ENCODE measurements at places on chromosomes 7 and 10.

DNA sequence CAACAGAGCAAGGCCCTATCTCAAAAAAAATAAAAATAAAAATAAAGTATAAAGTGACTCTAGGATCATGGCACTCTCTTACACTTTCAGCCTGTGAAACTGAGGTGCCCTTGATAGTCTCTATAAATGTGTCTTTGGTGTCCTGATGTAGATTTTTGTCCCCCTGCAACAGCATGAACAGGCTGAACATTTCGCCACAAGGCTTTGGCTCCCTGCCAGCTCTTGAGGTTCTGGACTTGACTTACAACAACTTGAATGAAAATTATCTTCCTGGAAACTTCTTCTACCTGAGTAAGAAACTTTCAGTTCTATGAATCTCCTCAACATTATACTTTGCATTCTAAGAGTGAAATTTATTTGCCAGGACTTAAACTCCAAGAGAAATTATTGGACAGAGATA is 48.1 kb upstream of the BMS1 start:
- DNase-seq: no peak

DNA sequence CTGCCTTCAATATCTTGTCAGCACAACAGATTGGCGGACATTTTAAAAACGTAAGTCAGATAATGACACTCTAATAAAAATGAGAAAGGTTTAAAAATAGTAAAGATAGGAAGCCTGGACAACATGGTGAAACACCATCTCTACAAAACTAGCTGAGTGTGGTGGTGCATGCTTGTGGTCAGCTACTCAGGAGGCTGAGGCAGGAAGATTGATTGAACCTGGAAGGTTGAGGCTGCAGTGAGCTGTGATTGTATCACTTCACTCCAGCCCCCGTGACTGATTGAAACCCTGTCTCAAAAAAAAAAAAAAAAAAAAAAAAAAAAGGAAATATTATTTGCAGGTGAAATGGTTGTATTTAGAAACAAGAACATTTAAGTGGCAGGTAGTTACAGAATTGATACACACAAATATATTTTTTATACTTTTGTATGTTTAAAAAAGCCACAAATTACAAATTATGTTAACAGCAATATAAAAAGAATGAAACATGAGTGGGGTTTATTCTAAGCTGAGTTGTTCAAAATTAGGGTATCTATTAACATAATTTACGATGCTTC is 141.9 kb downstream of the ADK start:
- DNase-seq: no peak

DNA sequence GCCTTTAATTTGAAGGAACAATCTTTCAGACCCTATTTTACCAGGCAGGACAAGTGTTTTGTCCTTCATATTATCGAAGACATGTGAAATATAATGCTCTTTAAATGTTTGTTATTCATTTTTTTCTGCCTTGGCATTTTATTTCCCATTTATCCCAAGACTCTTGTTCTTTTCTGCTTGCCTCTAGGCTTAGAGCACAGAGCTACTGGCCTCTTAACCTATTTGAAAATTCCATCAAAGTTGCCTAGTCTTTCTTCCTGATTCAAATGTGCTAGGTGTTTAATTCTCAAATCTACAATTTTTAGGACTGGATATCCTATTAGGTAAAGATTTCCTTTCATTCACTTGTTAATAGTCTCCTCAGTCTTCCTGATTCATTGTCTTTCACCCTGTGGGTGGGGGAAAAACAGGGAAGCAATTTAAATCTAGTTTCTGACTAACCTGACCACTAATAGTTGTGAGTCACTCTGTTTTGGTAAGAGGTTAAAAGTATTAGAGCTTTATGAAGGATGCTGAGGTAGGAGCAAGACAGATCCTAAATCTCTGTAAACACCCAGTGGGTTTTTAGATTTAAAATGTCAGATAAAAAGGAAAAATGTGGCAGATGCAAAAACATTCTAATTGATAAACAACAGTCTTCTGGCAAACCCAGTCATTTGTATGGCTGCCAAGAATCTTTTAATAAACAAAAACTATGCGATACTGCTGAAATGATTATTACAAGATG is 1.5 kb downstream of the LIPK start:
- no peak for DNase-seq

DNA sequence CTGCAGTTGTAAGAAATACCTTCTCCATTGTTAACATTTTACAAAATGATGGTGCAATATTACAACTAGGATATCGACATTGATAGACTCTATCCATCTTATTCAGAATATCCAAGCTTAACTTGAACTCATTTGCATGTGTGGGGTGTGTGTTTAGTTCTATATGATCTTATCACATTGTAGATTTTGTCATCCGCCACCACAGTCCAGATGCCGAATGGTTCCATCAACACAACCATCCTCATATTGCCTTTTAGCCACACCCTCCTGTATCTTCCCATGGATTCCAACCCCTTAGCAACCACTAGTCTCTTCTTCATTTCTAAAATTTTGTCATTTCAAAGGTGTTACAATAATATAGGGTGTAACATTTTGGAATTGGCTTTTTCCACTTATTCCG is 452.9 kb upstream of the AKR1E2 start:
- DNase-seq: no peak

DNA sequence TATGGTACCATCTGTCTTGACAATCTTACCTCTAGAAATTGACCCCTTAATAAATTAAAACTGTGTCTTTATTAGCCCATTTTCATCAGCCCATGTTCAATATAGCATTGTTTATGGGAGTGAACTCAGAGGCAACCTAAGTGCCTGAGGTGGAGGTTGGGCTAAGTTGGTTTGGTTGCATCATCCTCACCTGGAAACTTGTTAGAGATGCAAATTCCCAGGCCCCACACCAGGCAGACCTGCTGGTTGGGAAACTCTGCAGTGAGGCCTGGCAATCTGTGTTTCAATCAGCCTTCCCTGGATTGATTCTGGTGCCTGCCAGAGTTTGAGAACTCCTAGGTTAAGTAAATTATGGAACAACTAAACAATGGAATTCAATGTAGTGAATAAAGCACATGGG is 9.4 kb upstream of the FAM170B start:
- no peak for DNase-seq

DNA sequence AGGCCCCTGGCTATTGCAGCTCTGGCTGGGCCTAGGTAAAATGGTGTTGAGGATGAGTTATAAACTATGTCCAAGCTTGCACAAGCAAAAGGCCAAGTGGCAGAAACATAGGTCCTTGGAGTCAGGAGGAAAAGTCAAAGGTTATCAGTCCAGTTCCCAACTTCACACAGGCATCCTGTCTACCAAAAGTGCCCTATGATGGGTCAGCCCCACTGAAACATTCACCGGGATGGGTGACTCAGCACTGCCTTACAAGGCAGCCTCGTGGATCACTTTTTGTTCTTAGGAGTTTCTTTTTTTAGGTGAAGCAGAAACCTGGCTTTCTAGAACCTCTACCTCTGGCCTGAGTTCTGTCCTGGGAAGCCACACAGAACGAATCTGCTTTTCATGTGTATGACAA is 158.8 kb upstream of the LYZL2 start:
- DNase-seq: no peak

All from fibroblast of gingiva (primary cell).